GM23248 (cell line): ENCODE measurements at places on chromosomes 3 and 15. TPM values are rescaled to one million over a fixed set of nuclear protein-coding genes. Genes with fewer than 3 reads are reported as not detected.

DNA sequence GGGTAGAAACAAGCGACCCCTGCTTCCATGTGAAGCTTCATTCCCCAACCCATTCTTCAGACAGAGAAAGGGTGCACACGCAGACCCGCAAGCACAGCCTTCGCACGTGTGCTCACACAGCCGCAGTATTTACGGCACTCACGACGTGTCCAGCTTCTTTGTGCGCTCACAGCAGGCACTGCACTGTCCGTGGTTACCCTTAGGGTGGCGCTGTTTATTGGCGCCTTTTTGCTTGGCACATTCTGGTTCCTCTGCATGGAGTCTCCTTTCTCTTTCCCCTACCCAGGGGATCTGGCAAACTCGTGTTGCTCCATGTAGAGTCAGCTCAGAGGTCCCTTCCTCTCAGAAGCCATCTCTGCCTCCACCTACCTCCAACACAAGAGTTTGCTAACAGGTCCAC, 115.1 kb downstream of the SLCO3A1 start:
- no peak for DNase-seq

DNA sequence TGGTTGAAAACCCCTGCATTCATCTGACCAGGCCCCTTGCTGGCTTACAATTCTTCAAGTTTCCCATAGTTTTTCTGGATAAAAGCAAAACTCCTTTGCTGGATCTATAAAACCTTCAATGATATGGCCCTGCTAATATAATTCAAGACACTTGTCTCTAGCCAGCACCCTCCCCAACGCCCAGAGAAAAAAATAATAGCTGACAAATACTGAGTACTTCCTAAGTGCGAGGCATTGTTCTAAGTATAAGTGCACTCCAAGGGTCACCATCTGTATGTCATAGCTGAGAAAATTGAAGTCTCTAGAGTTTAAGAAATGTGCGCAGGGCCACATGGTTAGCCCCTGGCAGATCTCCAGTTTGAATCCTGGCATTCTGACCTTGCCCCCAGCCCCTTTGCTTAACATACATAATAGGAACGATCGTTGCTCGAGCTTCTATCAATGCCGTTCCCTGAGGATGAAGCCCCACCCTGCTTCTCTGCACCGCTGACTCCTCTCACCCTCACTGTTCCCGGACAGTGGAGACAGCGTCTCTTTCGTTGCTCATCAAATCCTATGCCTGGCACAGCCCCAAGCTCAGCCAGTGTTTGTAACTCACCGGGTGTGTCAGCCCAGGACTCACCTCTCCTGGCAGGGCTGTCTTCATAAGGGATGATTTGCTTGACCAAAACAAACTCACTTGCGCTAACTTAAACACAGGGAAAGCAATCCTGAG, 377.1 kb upstream of the PROK2 start:
- DNase-seq = peak; percentile 58

- DNase-seq = no peak
Measured at GRCh38 chr3:172197344-172197743, 158.0 kb downstream of the FNDC3B start.

DNA sequence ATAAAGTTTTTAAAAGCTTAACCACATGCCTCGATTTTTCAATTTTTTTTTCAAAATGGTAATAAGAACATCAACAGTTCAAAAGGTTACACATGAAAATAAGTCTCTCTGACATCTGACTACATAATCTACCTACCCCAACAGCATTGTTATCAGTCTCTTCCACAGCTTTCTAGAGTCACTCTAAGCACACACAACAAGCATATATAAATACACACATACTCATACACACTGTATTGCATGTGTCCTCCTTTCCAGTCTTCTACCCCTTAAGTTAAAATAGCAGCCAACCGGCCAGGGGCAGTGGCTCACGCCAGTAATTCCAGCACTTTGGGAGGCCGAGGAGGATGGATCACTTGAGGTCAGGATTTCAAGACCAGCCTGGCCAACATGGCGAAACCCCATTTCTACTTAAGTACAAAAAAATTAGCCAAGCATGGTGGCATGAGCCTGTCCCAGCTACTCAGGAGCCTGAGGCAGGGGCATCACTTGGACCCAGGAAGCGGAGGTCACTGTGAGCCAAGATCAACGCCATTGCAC, 12.2 kb downstream of the TBL1XR1 start:
- DNase-seq = no peak

- DNase-seq = peak; percentile 3
Measured at GRCh38 chr3:59163953-59164352, 114.1 kb upstream of the CFAP20DC start.

DNA sequence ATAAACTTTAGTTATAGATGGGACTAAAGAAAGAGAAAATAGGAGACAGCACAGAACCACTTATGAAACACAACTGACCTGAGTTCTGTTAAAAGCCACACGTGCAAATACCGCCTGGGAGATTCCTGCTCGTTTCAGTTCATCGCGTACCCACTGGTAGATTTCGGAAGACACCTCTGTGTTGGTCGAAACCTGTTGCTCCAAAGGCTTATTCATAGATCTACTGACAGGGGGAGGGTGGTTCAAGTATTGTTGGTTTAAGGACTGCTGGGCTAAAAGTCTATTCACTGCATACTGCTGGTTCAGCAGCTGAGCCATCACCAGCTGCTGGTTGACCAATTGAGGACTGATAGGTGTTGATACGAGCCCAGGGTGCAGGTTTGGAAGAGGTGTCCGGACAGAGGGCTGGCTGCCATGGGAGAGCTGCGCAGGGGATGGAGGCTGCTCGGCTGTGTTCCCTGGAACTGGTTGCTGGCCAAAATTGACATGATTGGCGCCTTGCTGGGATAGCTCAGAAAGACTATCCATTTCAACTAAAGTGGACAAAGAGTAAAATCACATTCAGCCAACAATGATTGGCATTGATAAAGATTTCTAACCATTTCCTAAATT, 30.6 kb downstream of the SATB1 start:
- DNase-seq = no peak

- no peak for DNase-seq
Measured at GRCh38 chr3:149388531-149389417, 11.3 kb upstream of the TM4SF1 start.

DNA sequence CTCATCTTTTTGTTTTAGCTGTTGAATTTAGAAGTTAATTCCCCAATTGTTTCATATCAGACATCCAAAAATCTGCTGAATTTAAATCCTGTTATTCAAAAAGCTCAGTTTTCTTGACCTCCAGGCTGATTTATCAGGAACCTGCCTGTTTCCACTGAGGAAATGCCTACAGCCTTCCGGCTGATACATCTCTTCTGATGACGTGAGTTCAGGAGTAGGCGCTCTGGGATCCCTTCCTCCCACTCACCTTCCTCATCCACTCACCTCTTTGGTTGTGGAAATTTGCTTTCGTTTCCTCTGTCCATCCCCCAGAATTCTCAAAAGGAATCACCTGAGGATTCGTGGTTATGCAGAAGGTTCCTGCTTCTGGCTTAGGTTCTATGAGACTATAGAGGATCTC, 55.4 kb upstream of the ALDH1A3 start:
- DNase-seq = no peak

GRCh38 chr3:877001-877400, 215.8 kb upstream of the CNTN6 start:
- DNase-seq = peak; percentile 14

DNA sequence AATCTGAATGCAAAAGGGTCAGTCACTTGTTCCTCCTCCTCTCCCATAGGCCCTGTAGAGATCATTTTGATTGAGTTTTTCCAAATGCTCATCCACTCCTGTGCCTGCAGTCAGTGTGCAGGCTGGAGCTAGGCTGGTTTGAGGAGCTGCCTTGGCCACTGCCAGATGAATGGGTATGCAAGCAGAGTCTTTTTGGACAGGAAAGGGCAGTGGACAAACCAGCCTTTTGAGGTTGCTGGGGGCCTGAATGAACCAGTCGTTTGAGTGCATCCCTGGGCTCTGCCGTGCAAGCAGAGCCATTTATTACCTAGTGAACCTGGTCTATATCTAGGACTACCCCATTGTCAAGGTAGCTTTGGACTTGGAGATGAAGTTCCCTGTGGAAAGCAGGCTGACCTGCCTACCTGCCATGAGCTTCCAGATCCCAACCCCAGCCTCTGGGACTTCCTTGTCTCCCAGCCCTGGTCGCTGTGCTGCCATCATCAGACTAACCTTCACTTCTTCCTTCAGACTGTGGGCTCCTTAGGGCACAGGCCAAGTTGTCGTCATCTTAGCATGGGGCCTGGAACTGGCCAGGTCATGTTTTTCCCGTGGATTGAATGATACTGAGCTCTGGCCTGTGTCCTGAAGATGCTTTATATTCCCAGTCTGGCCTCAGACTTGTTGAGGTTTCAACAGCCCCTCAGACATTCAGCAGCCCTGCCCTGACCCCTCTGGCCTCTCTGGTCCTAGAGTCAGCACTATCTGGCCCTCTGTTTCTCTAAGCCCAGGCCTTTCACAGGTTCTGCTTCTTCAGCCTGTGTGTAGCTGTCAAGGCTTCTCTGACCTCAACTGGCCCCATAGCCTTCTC, 55.5 kb upstream of the PRR23C start:
- no peak for DNase-seq

DNA sequence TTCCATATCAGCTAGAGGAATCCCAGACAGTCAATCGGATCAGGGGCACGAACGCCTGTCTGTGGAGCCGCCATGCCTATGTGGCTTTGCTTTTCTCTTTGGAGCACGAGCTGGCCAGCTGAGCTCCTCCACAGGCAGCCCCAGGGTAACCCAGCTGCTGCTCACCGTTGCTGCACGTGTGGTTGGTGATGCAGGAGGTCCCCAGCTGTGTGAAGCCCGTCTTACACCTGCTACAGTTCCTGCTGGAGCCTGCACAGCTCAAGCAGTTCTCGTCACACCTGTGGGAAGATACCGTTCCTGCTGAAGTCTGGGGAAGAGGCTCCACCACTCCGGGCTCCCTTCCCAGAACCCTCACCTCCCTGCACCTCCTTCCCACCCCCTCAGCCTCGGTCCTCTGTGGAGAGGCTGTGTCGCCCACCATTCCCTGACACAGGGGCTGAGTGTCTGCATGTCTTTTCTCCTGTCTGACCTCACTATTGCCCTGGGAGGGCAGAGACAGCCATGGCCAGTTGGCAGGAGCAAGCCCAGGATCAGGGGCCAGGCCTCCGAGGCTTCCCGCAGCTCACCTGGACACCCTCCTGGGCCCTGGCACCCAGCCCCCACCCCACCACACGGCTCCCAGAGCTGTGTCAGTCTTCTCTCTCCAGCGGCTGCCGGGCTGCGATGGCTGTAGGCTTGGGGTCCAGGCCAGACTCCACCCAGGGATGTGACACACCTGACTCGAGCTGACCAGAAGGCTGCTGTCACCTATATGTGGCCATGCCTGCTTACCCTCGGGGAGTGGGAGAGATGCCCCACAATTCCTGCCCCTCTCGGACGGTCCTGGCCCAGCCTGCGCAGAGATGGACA, 12.2 kb upstream of the SNRPA1 start:
- DNase-seq = no peak

- no peak for DNase-seq
Measured at GRCh38 chr3:56222866-56223265, 245.4 kb downstream of the ERC2 start.

DNA sequence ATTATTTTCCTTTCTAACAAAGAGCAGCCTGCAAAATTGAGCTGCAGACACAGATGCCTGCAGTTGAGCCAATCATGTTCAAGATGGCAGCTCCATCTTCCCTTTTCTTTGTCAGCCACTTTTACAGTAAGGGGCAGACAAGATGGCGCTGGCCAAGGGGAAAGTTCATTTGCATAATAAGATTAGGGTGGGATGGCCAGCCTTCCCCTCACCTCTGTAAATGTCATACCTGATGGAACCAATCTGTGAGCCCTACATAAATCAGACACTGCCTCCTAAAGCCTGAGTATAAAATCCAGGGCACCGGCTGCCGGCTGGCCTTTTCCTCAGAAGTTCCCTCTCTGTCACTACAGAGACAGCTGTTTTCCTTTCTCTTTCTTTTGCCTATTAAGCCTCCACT, 15.8 kb downstream of the PATL2 start:
- no peak for DNase-seq

DNA sequence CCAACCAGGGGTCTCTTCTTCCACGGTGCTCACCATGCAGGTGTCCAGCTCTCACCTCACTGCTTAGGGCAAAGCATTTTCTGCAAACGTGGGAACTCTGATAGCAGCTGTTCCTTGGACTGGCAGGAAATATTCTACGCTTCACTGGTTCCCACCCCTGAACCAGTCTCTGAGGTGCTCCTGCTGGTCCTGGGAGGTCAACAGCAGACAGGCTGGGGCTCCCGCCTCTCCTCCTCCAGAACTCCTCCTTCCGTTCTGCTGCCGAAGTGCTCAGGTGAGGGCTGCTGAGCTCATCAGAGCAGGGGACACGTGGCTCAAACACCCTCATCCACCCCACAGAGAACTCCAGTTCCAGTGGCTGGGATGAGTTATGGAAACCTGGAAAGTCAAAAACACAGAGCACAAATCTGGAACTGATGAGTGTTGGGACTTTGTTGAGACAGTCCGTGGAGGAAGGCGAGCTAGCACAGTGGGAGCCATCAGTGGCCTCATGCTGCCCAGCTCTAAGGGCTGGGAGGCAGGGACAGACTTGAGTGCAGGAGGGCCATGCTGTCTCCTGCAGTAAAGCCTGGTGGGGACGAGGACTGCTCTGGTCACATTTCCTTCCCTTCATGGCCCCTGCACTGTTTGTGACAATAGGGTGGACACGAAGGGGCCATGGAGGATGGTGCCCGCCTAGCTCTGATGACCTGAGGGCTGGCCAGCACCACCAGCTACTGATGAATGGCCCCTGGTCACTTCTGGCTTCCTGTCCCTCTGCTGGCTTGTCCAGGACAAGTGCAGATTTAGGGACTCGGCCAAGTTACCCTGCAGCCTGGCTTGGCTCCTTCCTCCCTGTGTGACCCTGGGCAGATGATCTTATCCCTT, 137.8 kb downstream of the KLF13 start:
- no peak for DNase-seq

DNA sequence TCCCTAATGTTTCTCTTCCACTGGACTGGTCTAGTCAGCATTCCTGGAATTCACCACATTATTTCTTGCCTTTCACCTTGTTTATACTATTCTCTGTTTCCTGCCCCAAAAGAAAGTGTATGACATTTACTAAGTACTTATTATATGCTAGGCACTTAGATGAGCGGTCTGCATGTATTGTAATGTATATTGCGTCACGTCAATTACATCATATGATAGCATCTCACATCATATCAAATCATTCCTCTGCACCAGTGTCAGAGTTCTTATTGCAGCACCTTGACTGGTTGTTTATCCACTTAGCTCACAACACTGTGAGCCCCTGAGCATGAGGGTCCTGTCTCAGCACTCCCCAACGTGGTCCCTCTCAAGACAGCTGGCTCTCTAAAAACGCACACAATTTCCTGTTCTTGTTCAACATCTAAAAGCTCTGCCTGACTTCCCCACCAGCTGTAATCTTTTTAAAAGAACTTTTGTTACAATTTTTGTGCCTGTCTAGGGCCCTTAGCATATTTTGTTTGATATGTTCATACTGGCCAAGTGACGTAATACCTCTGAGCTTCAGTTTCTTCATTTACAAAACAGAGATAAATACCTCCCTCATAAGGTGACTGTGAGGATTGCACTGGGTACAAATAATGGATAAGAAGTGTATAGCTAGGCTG, 58.8 kb downstream of the ARHGAP31 start:
- peak; percentile 83 for DNase-seq

GRCh38 chr15:35932531-35932930, 386.6 kb upstream of the DPH6 start:
- DNase-seq = no peak

The TEX264 gene
- total RNA-seq = 77.9 and 89.8 TPM in 2 replicates

The TM4SF18 gene
- total RNA-seq = not detected in 2 replicates

The DLL4 gene
- not detected in 2 replicates for total RNA-seq

The SLC38A3 gene
- total RNA-seq = under 0.01 TPM in 1 of 2 replicates, not detected in the other

The APOD gene
- 0.97 TPM in 1 of 2 replicates, not detected in the other for total RNA-seq

The FGD5 gene
- not detected in 2 replicates for total RNA-seq

The CTXN2 gene
- total RNA-seq = not detected in 2 replicates

The GOLGA6L7 gene
- total RNA-seq = not detected in 2 replicates

The ROBO2 gene
- total RNA-seq = under 0.01 TPM in 1 of 2 replicates, not detected in the other

The SPATA12 gene
- total RNA-seq = not detected in 2 replicates

The MYRIP gene
- total RNA-seq = 0.32 TPM in 1 of 2 replicates, not detected in the other
